ENCODE measurements at places on chromosomes 3 and 15.

- DNase-seq, result no peak
Observed at GRCh38 chr15:42604894-42605744, 29.7 kb downstream of the STARD9 start.

DNA sequence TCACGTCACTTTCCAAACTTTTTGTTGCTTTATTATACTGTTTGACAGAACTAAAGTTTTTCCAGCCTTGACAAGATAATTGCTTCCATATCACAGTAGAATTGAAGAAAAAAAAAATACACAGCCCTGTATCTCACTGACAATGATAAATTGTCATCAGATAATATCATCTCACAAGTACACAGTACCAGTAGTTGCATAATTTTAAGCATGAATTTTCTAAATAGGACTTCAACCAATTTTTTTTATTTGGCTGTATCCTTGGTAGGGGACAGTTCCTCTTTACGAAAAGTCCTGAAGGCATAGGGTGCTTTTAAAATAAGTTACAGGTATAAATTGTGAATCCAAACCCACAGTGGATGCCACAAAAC, 230.7 kb downstream of the ATP8B4 start:
- DNase-seq, result no peak

DNA sequence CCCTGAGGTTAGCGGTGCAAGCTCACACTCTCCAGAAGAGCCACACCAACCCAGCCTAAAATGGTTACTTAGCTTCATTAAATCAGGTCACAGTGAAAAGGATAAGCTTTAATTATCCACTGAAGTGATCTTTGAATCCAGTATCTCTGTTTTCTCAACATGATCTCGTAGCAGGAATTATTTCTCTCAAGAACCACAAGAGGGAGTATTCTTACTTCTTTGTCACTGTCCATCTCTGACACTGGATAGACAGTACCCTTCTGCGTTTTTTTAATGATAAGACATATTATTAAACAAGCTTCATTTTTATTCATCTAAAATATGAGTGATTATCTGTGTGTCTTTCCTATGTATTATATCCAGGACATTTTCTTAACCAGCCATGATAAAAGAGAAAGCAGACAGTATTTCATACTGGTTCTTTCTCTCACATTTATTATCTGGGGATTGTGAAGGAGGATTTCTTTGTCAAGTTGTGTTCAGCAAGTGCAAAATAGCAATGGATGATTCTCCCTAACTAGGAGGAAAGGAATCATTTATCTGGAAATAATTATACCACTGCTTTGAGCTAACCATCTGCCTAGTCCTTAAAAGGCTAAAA, 105.4 kb upstream of the CCDC54 start:
- DNase-seq, result no peak

DNA sequence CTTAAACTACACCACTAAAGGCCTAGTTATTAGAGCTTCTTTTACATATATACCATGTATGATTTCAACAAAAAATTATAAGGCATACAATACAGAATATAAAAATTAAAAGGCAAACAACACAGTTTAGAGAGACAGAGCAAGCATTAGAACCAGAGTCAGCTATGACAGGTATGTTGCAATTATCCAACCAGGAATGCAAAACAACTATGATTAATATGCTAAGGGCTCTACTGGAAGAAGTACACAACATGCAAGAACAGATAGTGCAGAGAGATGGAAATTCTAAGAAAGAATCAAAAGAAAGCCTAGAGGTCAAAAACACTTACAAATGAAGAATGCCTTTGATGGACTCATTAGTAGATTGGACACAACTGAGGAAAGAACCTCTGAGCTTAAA, 39.6 kb downstream of the CCDC54 start:
- DNase-seq, result no peak

- no peak for DNase-seq
Observed at GRCh38 chr3:40885430-40885829, 313.9 kb upstream of the CTNNB1 start.

DNA sequence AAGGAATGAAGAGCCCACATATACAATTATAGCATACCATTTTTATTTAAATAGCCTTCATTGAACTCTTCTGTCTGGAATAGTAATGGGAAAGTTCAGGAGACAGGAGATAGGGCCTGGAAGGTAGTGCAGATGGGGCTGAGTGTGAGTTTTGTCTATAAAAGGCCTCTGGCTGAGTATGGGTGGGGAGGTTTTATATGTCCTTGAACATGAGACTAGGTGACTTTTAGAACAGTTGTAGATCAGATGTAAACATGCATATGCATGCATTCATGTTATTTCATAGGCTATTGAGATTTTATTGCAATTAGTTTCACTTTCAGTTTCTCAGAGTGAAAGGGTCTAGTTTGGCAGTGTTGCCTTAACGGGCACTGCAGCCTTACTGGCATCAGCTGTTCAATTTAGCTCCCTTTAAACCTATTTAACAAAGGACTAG, 27.1 kb downstream of the CGGBP1 start:
- no peak for DNase-seq

DNA sequence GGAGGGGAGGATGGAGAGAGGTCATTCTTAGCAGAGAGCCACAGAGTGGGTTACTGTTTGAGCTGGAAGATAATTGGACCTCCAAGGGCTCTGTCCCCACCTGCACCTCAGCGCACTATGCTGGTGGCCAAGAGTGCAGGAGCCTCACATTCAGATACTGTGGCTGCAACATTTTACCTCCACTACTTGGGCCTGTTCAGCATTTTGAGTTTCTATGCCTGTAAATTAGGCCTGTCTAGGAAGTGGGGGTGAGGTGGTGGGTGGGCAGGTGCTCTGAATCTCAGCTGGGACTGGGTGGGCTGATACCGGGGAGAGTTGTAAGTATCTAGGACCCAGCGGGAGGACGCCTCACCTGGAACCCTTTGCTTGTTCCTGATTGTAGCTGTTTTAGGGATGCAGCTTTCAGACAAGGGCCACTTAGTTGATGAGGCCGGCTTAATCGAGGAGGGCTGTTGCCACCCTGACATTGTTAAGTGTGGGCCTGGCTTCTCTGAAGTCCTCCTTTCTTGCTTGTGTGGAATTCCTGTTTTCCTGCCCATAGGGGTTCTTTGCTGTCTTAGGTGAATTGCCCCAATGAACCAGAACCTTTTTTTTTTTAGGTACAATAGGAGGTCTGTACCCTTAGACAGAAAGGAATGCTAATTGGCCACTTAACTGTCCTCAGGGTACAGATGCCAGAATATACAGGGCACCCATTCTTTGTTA, 83.8 kb downstream of the SMAD3 start:
- DNase-seq, result no peak

DNA sequence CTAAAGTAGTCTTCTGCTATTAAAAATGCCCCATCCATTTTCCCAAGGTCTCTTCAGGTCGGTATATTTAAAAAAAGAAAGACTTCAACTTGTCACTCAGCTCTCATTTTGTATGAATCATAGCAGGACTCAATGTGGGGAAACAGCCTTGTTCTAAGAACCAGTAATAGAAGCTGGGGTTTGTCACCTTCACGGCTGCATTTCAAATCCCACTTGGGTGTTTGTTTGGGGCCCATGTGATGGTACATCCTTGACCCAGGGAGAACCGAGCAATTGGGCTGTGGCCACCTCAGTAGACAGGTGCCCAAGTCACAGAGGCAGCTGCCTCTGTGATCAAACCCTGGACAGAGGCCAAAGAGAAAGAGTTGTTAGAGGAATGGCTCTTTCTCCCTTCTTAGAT, 70.3 kb upstream of the ARL8B start:
- no peak for DNase-seq

DNA sequence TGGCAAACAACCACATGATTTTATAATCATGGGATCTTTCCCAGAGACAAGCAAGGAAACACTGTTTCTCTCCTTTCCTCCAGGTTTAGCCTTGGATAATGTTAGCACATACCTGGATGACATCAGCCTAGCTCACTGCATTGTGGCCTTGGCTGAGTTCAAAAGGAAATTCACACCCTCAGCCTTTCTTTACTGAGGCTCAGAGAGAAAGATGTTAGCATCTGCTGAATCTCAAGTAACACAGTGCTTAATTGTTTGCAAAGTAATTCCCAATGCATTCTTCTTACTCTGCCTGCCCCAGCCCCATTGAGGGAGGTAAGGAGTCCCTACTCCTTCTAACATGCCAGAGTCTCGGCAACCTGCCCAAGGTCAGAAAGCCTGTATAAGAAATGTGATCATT, 432.2 kb upstream of the LMCD1 start:
- DNase-seq, result no peak

DNA sequence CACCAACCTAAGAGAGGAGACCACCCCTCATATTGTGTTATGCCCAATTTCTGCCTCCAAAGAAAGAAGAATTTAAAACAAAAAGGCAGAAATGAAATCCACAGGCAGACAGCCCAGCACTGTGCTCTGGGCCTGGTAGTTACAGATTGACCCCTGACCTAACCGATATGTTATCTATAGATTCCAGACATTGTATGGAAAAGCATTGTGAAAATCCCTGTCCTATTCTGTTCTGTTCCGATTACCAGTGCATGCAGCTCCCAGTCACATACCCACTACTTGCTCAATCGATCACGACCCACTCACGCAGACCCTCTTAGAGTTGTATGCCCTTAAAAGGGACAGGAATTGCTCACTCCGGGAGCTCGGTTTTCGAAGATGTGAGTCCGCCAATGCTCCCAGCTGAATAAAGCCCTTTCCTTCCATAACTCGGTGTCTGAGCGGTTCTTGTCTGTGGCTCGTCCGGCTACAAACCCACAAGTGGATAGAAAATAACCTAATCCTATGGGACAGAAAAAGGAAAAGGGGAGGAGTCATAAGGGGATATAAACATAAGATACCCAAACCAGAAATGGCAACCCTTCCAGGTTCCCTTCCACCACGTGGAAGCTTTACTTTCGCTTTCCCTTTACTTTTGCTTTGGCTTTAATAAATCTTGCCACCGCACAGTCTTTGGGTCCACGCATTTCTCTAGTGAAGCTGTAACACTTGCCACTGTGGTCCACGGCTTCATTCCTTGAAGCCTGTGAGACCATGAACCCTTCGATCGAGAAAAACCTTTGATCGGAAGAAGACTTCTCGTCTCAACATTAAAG, 1.7 kb upstream of the CFAP91 start:
- no peak for DNase-seq

DNA sequence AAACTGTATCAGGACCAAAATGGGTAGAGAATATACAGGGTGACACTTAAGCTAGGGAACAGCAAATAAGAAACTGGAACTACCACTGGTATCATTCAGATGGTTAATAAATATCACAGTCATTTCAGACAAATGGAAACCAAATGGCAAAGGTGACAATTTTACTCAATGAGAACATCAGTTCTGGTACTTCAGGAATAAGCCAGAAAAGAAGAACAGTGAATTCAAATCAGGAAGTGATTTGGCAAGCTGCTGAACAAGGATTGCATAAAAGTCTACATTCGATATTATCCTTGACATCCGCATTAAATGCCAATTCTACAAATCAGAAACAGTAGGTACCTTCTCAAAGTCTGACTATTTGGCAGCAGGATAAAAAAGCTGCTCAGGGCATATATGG, 23.5 kb upstream of the STIMATE start:
- no peak for DNase-seq

DNA sequence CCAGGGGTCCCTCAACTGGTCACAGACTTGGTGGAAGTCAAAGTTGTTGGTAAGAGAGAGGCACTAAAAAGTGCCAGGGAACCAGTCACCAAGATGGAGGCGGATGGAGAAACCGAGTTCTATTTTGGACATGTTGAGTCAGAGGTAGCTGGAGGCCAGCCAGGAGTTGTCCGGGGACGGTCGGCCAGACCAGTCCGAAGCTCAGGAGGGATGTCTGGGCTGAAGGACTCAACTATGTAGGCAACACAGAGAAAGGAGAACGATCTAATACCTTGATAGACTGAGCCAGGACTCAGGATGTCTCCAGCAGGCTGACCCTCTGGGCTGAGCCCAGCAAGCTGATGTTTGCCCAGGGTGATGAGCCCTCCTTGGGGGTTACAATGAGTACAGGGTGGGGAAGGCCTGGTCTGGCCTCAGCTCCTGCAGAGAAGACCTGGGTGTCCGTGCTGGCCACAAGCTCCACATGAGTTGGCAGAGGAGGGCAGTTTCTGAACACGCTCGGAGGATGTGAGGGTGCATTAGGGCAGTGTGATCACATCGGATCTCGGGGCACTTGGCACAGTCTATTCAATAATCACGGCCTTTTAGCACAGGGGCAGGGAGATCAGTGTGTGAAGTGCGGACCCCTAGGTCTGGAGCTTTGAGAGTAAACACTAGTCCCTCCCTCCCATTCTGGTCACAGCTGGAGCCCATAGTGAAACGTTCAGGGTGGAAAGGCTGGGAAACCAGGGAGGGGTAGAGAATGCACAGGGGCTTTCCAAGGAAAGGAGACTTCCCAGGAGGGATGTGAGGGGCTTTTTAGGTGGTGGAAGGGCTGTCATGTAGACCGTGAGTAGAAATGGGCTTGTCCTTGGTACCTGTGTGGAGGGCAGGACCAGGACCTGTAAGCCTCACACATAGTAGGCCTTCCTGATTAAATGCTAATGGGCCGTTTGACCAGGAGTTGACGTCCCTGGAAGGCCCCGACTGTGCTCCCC, 111.9 kb downstream of the ETFA start:
- peak; percentile 74 for DNase-seq

DNA sequence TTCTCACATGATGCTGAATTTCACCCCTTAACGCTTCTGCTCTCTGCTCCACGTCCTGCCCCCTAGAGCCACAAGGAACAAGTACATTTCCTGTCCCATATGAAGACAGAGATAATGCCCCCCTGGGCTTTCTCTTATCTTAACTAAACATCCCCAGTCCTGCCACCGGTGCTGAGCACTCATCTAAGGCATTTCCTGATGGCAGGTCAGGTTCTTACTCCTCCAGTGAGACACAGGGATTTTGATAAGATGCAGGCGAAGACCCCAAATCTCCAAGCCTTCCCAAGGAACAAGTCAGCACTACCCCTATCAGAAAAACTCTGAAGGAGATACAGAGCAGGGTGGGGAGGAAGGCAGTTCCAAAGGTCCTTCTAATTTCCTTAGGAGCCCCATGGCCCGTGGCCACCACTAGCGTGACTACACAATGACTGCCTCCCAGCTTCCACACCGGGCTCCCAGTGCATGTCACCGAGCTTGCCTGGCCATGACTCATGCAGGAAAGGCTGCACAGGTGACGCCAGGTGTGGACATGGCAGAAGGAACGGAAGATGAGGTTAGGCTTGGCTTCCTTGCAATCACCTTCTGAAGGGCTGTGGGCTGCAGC, 152.9 kb downstream of the XXYLT1 start:
- DNase-seq, result no peak

- DNase-seq, result no peak
Observed at GRCh38 chr15:42707873-42708544, 28.9 kb downstream of the CDAN1 start.

Measured in HS-27A (cell line).